Iris pigment epithelial cell (primary cell): ENCODE measurements at places on chromosomes 3 and 15.

DNA sequence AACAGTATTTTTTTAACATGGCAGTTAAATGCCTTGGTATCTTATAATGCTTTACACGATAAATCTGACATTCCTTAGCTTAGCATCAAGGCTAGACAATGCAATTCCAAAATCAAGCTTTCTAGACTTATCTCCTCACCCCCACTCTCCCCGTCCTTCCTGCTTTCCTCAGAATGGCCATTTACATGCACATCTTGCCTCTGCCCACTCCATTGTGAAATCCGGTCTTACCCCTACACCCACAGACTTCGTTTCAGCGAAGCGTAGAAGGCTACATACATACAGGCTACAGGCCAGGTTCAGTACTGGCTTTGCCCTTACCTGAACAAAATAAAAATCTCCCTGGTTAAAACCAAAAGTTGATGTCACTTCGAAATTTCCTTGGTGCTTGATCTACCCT, 58.6 kb upstream of the SLC12A8 start:
- no peak for DNase-seq

- no peak for DNase-seq
These were observed 9.4 kb upstream of the PCSK6 start for GRCh38 chr15:101498717-101499480.

- DNase-seq, result peak; percentile 80
These were observed 3.4 kb upstream of the DOCK3 start for GRCh38 chr3:50671331-50671730.

DNA sequence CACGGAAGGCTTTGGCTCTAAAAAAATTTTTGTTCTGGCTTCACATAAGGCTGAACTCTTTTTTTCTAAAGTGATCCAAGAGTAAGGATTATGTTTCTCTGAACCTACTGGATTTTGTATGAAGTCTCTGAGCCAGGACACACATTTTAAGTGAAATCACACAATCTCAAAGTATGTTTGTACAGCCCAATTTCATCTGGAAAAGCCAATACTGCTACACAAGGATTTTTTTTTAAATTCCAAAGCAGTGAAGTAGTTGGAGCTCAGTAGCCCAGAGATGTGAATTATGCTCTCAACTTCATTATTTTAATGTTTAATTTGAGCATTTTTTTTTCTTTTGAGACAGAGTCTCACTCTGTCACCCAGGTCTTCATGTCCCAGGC, 243.9 kb downstream of the FAM43A start:
- peak; percentile 16 for DNase-seq

DNA sequence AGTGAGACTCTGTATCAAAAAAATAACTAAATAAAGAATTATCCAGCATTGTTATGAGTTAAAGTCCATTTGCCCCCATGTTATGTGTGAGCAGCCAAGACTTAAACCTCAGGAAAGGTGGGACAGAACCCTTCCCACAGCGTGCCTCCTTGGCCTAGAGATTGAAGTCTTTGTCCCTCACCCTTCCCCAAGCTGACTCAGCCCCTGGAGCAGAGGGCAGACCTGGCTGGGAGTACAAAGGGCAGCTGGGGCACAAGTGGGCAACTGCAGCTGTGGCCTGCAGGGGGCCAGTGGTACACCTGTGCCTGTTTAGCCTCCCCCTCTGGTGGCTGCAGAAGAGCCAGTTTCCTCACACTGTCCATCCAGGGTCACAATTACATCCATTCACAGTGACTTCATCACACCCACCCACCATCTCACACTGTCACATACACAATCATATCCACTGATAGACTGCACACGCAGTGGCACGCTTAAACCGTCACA, 940 bp upstream of the ACY1 start:
- DNase-seq, result no peak

- no peak for DNase-seq
These were observed 573.3 kb downstream of the MCTP2 start for GRCh38 chr15:94804613-94805012.

- no peak for DNase-seq
These were observed 100.3 kb downstream of the LRRK1 start for GRCh38 chr15:101019366-101019896.

DNA sequence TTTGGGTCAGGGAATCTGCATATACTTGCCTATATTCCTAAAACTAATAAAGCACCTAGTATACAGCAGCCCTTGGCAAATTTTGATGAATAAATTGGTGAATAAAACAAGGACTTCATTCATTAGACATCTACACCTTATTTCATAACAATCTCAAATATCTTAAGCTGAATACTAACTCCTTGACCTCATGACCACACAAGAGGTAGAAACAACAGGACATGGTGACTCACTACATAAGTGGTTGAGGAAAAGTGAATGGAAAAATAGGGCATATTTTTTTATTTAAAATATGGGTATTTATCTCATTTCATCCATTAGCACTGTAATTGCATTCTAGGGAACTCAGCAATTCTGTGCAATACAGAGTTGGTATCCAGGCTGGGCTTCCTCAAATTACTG, 7.8 kb upstream of the STAC start:
- DNase-seq, result peak; percentile 47

DNA sequence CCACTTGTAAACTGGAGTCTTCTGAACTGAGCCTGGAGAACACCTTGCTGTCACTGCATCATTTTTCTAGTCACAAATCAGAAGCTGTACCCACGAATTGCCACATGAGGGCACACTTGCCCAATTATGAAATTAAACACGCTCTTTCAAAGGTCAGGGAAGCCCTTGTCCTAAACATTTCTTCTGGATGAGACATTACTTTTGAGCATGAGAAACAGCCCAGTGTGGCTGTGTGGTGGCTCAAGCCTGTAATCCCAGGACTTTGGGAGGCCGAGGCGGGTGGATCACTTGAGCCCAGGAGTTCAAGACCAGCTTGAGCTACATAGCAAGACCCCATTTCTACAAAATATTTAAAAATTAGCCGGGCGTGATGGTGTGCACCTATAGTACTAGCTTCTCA, 27.5 kb upstream of the CFAP161 start:
- DNase-seq, result peak; percentile 83

GRCh38 chr3:154734468-154734867, 304.5 kb upstream of the GPR149 start:
- no peak for DNase-seq

DNA sequence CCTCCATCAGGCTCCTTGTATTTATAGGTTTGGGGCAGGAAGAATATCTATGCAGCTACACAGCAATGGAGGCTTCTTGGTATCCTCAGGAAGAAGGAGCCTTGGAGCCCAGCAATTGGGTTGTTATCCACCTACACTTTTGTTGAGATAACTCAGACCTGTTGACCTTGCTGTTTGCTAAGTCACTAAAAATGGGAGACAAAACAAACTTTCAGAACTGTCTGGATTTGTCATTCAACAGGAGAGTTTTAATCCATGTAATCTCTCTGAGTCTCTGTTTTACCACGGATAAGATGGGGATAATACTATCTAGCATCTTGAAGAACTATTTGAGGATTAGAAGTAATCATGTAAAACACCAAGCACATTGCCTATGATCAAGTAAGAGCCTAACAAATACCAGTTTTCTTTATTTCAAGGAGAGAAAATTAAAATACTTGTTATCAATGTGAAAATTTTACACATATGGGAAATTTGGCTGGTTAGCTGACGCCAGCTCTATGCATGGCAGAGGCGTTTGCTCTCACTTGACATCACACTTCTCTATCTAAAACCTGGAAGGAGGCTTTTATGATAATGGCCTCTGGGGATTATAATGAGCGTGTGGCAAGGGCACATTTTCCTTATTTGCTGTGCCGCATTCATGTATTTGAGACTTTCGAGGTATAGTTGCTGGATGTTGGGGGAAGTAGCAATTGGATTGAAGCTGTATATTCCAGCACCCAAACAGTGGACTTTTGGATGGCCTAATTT, 215.6 kb downstream of the PDCD6IP start:
- no peak for DNase-seq

DNA sequence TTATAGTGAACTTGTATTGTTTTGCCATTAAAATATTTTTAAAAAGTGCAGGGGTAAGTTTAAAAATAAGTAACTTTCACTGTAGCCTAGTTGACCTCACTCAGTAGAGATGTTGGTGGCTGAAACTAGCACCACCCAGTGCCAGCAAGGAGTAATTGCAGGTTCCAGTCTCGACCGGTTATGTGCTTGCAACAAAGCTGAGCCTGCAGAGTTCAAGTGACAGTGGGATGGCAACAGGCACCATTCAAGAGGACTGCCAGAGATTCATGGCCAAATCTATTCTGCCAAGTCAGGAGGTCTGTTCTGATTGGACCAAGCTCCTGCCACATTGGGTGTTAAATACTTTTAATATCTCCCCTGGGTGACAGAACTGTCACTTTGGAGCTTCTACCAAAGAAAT, 2.7 kb downstream of the ADAMTS7 start:
- DNase-seq, result peak; percentile 68

DNA sequence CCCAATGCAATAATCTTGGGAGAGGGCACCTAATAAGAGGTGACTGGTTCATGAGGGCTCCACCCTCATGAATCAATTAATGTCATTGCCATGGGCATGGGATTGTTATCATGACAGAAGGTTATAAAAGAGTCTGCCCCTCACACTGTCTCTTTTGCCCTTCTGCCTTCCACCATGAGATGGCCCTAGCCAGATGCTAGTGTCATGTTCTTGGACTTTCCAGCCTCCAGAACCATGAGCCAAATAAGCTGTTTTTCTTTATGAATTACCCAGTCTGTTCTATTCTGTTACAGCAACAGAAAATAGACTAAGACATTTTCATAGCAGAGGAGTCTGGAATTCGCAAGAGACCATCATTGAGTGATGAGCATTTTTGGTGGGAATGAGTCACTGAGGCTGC, 16.0 kb upstream of the RAD18 start:
- DNase-seq, result no peak

DNA sequence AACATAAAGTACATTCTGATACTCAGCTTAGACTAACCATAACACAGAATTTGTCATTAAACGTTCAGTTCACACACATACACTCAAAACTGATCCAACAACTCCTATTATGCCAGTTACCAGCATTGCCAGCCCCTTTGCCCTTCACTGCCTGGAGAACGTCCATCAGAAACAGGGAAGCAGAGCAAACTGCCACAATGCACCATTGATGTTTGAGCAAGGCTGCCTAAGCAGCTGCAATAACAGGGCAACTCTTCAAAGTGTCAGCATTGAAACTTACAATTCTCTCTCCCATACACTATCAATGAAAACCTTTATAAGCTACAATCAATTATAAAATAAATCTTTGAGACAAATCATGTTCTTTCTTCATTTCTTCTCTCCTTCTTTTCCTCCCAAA, 85.1 kb downstream of the ZBTB20 start:
- no peak for DNase-seq

DNA sequence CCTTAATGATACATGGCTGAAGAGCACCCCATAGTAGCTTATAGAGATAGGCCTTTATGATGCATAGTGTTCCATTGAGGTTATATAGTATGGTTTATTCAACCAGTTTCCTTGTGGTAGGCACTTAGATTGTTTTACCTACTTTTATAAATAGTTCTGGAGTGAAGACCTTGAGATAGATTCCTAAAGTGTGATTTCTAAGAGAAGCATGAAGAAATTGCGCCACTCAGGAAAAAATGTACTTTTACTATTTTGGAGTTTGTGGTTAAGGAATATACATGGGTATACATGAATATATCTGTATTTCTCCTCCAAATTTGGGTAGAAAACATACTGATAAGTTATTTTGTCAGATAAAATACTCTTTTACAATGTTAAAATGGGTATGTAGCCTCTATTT, 70.5 kb downstream of the CHD2 start:
- peak; percentile 66 for DNase-seq

GRCh38 chr3:192930577-192930976, 12.9 kb upstream of the MB21D2 start:
- no peak for DNase-seq

GRCh38 chr3:59839283-59839682, 789.5 kb upstream of the CFAP20DC start:
- DNase-seq, result peak; percentile 90

DNA sequence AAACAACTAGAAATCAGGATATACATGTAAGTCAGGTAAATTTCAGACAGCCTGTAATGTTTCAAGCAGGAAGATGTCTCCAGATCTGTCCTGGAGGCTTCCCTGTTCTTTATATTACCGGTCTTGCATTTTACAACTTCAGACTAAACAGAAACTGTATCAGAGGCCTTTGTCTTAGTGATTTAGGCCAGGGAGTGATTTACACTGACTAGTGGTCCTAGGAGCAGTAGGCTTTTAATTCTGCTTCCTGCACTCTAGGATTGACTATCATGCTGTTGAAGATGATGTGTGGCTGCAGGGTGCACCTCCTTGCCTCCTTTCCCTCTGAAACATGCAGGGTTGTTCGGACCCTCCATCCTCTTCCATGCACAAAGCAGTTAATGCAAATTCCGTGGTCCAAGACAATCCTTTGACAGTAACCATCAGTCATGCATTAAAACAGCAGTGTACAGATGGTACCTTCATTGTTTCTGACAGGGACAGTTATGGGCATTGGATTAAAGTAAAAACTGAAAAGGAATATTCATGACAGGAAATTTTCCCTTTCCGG, 27.6 kb downstream of the CHRNA7 start:
- DNase-seq, result no peak
